BJ (cell line): ENCODE measurements at places on chromosomes 2 and 18. TPM values are rescaled to one million over a fixed set of nuclear protein-coding genes. Genes with fewer than 3 reads are reported as not detected.

The DUSP19 gene
- 2.2 and 2.9 TPM in 2 replicates for polyA plus RNA-seq

The SP140 gene
- 0.29 and 0.36 TPM in 2 replicates for polyA plus RNA-seq

The POTEC gene
- polyA plus RNA-seq = not detected in 2 replicates

The ZNF521 gene
- polyA plus RNA-seq = 18.6 and 29.3 TPM in 2 replicates

The CNGA3 gene
- not detected in 2 replicates for polyA plus RNA-seq

The FAM110C gene
- not detected in 2 replicates for polyA plus RNA-seq

DNA sequence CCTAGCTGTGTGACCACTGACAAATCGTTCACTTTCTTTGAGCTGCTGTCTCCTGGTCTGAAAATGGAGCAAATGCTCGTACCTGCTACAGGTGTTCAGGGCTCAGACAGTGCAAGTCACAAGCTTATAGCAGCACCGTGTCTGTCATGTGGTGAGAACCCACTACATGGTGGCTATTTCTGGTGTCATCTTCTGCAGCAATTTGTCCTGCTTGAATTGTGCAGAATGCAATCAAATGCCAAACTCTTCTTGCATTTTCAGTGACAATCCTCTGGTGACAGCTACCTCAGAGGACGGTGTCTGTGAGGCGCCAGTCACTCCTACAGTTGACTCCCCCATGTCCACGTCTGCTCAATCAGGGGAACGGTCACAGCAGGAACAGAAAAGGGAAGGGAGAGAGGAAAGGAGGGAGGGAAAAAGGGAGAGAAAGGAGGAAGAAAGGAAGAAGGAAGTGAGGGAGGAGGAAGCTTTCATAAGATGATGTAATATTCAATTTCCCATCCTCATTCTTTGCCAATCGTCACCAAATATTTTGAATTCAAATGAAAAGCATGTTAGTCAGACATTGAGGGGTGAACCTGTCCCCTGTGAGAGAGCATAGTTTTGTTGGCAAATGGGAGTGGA lies 122.2 kb downstream of the BCL2 start:
- no peak for DNase-seq

The NYAP2 gene
- not detected in 2 replicates for polyA plus RNA-seq

DNA sequence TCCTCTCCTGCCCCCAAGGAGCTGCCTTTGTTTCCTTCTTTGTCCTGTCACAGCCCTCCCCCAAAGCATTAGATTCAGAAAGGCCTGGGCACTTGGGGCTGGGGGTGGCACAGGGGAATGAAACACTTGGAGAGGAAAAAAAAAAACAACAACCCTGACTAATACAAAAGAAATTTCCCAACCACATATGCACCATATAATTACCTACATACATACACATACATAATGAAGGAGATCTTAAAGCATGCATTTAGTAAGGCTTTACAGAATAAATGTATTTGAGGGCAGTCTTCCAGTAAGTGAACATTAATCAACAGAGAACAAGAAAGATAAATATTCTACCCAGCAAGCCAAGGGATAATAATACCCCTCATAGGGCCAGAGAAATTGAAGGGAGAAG lies 70.0 kb upstream of the PPP1CB start:
- DNase-seq = no peak

DNA sequence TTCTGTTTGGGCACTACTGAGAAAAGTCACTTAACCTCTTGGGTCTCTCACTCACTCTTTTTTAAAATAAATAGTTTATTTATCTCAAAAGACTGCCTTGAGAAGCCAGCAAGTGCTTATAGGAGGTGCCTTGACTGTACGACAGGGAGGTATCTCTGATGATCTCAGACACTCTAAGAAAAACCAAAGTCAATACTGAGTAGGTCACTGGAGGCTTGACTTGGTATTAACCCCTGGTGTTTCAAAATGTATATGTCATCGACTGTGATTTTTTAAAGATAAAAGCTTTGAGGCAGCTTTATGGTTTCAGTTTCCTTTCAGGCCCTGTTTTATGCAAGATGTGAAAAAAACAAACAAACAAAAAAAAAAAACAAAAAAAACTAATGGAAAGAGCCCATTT lies 33.7 kb downstream of the MREG start:
- DNase-seq = no peak

DNA sequence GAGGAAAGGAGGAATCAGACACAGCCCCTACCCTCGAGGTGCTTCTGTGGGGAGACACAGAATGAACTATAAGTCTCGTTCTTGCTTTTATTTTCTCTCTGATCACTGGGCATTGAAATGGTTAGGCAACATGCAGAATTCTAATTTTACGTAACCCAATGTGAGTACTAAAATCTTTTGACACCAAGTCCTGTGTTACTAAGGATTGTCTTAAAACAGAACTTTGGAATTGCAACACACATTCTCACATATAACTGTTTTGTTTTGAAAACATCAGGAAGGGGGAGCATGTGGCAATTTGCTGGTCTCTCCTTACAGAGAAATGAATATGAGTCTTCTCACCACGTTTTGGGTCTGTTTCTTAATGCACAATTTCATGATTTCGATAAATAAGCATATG lies 23.6 kb upstream of the SULT1C4 start:
- DNase-seq = no peak

DNA sequence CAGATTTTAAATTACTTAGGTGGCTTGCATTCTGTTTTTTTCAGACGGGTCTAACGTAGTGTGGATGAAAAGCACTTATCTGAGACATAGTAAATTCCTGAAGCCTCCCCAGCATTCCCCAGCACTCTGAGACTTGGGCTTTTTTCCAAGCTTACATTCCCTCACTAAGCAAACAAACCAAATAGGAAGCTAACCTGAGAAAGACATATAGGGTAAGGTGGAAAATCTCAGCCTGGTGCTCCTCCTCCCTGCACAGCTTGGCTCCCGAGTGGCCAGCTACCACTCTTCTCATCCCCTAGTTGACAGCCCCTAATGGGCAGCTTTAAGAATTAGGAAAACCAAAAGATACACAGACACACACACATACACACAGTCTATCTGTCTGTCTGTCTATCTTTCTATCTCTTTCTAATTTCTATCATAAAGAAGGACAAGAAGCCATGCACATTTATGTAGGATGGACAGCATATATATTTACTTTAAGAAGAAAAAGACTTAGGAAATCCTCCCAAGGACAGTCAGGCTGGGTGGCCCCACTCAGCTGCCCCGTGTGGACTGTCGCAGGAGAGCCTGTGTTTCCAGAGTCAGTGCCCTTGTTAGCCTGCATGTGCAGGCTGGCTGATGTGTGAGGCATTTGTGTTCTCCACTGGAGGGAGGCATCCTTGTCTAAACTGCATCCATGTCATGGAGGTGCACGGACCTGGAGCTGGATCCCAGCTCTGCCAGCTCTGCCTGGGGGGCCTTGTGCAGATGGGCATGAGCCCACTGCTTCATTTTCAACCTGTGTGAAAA lies 8.2 kb downstream of the CNNM3 start:
- DNase-seq = no peak

- DNase-seq = no peak
Observed at GRCh38 chr2:239745386-239746227, 279.5 kb downstream of the NDUFA10 start.

DNA sequence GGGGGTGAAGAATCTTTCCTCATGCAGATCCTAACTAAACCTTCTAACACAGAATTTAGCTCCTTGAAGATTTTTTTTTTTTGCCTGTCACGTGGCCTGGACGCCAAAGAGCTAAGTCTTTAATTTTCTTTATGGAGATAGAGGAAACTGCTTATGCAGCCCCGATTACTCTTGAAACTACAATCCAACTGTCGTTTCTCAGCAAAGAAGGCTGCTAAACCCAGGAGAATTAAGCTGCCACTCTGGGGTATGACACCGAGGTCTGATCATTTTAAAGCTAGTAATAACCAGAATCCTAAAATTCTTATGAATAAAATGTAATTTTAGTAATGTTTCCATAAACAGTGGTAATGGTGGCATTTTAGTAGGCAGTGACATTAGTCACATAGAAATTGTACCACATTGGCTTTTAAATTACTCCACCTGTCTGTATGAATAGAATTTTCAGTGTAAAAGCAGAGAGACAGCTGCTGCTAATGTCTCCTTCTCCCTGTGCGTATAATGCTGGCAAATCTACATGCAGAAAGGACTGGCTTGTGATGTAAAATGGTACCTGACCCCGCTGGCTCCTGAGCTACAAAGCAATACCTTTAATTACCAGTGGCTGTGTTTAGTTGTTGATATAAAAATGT lies 86.5 kb downstream of the MEIS1 start:
- no peak for DNase-seq

- DNase-seq = no peak
Observed at GRCh38 chr18:46360102-46360699, 256.0 kb downstream of the HAUS1 start.

DNA sequence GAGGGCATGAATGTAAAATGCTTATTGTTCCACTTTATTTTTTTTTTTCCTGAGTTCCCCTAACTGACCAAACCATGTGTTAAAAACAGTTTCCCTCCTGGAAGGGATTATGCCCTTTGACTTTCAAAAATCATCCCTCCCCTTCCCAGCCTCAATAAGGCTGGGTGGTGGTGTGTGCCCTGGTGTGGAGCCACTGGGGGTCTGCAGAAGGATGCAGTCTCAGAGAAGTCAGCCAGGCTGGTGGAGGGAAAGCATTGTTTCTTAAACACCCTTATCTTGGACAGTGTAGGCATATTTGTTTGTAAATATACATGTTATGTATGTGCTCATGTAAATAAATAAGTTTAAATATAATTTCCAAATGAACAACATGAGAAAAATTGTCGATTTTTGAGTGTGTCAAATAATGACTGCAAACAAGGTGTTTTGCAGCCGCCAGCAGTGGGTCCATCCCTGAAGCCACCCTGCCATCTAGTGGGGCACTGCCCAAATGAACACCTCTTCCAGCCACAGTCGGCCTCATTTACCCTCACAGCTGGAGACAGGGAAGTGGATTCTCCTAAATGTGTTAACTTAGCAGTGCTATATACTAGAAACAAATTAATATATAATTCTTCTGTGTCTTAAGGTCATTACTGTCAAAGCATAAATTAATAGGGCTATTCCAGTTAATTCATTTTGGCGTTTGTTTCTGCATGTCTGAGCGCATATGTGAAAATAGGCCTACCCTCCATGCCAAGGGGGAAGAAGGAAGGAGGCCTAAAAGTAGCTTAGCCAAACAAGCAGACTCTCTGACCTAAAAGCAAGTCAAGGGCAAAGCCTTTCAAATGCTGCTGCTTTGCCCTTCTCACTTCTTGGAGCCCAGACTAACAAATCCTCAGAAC lies 209.6 kb upstream of the PIK3C3 start:
- DNase-seq = no peak

The CXCR2 gene
- polyA plus RNA-seq = not detected in 2 replicates

DNA sequence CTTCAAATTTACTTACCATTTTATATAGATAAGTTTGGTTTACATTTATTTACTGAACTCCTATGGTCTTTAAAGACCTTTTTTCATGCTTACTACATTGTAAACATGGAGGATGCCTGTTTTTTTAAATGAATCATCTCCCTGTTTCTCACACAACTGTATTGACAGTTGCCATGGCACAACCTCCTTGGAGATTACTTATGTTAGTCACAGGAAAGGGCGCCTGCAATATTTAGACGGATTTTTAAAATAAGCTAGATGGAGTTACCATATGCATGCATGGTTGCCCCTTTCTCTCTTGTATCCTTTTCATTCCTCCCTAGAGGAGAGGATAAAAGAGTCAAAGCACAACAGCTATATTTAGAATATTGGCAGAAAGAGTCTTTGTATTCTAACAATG lies 34.8 kb upstream of the CCDC102B start:
- no peak for DNase-seq

DNA sequence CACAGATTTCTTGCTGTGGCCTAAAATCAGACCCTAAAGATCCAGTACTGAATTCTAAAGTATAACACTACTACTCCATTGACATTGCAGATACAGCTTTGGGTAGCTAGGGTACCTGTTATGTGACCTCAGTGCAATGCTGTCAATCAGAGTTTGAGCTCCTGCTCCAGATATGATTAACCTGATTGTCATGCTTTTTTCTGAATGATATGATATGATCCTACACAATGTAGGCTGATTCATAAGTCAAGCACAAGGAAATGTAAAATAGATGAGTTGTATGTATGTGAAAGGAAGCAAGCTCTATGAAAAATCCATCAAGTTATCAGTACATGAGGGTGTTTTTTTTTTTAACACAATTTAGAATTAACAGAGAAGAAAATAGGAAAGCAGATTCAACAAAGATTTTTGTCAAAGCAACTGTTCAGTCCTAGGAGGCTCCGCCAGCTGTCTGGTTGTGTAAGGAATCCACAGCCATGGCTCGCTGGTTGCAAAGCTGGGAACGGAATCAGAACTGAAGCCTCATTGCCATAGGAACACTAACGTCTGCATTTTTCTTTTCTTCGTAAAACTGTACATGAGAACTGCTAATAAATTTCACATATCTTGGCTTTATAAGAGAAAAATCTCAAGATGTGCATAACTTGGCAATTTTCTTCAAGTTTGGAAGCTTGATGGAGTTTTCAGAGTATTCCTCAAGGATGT lies 52.9 kb downstream of the NR4A2 start:
- no peak for DNase-seq

The CDKL4 gene
- not detected in 2 replicates for polyA plus RNA-seq

GRCh38 chr2:10059016-10059351 lies 15.6 kb downstream of the KLF11 start:
- DNase-seq = no peak

DNA sequence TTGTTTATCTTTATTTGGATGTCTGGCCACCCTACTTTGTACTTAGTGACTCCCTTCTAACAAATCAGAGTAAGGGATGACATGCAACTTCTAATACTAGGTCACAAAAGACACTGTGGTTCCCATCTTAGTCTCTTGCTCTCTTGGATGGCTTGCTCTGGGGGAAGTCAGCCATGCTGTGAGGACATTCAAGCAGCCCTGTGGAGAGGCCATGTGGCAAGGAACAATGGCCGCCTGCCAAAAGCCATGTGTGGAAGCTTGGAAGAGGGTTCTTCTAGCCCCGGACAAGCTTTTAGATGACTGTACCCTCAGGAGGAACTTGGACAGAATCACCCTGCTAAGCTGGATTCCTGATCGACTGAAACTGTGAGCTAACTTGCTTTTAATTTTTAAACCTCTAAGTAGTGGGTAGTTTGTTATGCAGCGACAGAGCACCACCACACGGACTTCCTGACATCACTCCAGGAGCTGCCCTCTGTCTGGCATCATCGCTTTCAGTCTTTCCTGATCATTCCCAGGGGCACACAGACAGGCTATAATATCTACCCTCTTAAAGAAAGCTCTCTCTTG lies 116.8 kb upstream of the ODC1 start:
- DNase-seq = no peak

GRCh38 chr2:71348302-71348701 lies 16.7 kb downstream of the ZNF638 start:
- no peak for DNase-seq

DNA sequence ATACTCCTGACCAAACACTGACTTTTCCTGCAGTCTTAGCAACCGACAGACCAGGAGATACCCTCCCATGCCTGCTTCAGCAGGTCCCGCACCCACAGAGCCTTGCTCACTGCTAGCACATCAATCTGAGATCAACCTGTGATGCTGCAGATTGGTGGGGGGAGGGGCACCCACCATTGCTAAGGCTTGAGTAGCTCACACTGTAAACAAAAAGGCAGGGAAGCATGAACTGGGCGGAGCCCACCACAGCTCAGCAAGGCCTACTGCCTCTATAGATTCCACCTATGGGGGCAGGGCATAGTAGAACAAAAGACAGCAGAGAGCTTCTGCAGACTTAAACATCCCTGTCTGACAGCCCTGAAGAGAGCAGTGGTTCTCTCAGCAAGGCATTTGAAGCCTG lies 109.7 kb downstream of the SP100 start:
- DNase-seq = no peak
